Activated CD4-positive, alpha-beta T cell treated with anti-CD3 and anti-CD28 coated beads, Interleukin-2, amount 50 U/mL, for 48 hours (primary cell): ENCODE measurements at places on chromosomes 3 and 15.
A peak's percentile ranks its signal among the peaks of the same experiment; 100 is the strongest.

- DNase-seq, result no peak
Observed at GRCh38 chr15:66155065-66155464, 98.5 kb downstream of the MEGF11 start.

DNA sequence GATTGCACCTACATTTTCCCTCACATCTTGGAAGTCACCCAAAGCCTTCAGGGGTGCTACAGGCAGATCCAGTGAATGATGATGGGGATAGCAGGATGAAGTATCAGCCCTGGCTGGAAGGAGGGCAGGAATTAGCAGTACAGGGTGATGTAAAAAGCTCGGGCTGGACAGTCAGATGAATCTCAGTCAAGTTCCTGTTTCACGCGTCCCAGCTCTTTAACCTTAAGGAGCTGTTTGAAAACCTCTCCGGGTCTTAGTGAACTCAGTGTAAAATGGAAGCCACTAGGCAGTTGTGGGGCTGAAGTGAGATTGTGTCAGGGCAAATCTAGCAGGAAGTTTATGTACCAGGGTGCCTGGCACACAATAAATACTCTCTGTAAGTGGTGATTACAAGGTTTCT is 166.4 kb upstream of the PROK2 start:
- DNase-seq, result no peak

- no peak for DNase-seq
Observed at GRCh38 chr3:138093721-138094120, 21.7 kb downstream of the DZIP1L start.

DNA sequence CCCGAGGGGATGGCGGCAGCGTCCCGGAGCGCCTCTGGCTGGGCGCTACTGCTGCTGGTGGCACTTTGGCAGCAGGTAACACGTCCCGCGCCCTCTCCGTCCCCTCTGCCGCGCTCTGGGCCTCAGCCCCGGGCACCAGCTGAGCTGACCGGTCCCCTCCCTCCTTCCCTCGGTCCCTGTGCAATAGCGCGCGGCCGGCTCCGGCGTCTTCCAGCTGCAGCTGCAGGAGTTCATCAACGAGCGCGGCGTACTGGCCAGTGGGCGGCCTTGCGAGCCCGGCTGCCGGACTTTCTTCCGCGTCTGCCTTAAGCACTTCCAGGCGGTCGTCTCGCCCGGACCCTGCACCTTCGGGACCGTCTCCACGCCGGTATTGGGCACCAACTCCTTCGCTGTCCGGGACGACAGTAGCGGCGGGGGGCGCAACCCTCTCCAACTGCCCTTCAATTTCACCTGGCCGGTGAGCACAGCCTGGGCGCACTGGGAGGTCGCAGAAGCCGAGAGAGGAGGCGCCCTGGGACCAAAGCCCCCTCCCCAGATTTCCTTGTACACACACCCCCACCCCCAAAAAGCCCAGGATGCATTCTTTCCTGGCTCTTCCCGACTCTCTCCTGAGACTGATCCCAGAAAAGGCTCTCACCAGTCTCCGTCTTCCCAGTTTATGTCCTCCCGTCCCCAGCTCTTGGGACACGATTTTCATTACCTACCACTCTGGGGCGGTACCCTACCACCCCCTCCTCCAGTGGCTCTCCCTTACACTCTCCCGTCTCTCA is 705 bp downstream of the DLL4 start:
- no peak for DNase-seq

GRCh38 chr15:92909136-92909781 is 9.1 kb downstream of the CHD2 start:
- DNase-seq, result no peak

DNA sequence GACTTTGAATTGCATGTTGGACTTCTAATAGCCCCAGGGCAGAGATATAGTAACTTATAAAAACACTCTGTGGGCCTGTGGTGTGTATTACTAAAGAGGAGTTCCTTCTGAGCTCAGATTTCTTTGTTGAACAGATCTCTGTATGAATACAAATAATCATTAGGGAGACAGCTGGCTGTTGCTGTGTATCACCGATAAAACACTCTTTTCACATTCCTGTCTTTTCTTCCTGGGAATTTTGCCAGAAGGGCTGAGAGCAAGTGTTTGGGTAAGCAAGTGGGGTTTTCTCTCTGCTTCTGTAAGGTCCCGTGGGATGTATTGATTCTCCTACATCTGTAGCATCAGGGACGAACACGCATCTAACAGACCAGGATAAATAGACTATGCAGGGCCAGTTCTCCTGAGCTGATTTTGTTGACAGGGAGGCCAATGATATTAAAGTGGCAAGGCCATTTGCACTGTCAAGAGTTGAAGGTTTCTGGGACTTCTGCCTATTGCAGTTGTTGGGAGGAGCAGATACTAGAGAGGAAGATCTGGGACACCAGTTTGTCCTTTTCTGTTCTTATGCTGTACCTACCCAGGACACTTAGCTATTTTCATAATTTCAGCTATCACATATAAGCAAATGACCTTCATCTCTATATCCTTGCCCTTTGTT is 225.9 kb upstream of the CD96 start:
- no peak for DNase-seq

- no peak for DNase-seq
Observed at GRCh38 chr3:14201940-14202684, 23.5 kb downstream of the LSM3 start.

DNA sequence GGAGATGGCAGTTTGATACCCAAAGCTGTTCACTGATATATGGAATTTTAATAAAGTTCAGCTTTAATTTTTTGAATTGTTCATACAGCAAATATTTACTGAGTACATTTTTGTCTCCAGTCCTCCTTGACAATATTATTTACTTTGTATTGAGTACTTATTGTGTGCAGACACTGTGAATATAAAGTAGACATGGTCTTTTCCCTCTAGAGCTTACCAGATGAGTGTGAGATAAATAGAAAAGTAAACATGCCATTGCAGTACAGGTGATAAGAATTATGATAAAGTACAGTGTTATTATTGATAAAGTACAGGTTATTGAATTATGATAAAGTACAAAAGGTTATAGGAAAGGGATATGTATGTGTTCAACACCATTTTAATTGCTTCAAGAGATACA is 2.1 kb downstream of the UBA5 start:
- DNase-seq, result no peak

DNA sequence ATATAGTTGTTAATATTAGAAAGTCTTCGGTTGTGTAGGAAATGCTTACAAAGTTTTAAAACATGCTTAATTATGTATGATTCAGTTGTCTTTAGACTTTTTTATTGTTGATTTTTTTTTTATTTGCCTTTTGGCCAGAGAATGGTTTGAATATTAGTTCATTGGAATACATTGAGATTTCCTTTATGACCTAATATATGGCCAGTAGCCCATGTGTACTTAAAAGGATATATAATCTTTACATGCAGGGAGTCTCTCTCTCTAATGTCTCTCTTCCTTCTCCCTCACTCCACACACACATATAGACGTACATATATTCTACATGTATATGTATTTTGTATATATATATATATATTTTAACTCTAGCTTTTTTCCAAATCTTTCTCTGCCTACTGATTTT is 67.3 kb upstream of the SKIL start:
- no peak for DNase-seq

DNA sequence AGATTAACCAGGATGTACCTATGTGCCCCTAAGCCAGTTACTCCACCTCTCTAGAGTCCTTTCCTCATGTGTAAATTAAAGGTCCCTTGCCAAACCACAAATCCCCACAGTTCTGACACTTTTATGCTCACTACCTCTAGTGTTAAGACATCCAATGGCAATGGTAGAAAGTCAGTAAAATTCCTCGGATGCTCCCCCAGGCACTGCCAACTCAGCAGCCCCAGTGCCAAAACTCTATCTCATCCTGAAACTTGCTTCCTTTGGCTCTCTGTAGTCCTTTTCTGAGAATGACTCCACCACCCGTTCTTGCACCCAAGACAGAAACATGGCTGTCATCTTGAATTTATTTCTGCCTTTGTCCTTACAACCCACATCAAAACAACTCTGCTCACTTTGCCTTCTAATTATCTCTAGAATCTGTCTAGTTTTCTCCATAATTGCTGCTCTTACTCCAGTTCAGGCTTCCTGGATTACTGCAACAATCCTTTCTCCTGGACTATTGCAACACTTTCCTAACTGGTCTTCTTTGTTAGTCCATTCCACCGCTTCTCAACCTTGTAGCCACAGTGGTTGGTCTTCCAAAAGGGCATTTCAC is 41.6 kb downstream of the MB21D2 start:
- DNase-seq, result no peak

DNA sequence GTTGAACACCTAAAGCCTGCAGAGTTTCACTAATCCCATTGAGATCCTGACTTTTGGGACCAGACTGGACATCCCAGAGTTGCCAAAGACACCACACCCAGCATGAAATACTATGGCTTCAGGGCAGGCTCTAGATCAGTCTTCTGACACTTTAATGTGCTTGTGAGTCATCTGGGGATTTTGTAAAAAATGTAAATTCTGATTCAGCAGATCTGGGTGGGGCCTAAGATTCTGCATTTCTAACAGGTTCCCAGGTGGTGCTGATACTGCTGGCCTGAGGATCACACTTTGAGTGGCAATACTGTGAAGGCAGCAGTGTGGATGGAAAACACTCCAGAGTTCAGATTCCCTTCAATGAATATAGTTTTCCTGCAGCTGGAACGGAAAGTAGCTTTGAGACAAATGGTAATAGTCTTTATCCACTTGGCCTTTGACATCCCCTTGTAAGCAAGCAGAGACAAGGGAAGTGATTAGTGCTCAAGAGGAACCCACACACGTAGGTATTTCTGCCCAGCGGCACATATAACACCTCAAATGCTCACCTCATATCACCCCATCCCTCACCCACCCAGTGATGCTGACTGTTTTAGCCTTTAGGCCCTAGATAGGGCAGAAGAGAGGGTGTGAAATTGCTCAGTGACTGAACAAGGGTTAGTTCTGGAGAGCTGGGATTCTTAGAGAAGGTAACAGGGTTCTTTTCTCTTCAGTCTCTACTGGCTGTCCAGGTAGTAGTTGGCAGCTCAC is 51.5 kb upstream of the GSK3B start:
- DNase-seq, result peak; percentile 3

DNA sequence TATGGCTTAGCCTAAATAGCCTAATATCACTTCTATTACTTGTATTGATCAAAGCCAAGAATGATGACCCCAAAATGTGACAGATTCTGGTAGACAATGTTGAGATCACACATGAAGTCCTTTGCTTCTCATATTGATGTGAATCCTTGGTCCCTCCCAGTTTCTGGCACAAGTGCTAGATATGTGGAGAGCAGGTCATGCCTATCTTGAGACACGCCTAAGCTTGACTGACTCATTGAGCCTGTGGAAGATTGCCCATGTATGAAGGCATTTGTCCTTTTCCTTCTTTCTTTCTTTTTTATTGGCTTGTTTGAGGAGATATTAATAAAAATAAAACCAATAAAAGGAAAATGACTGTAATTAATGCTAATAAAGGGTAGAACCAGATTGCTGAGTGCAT is 54.0 kb upstream of the TMEM108 start:
- DNase-seq, result no peak

- DNase-seq, result no peak
Observed at GRCh38 chr3:195043607-195044339, 227.2 kb downstream of the XXYLT1 start.

- no peak for DNase-seq
Observed at GRCh38 chr3:129972301-129972700, 2.2 kb upstream of the TRH start.

DNA sequence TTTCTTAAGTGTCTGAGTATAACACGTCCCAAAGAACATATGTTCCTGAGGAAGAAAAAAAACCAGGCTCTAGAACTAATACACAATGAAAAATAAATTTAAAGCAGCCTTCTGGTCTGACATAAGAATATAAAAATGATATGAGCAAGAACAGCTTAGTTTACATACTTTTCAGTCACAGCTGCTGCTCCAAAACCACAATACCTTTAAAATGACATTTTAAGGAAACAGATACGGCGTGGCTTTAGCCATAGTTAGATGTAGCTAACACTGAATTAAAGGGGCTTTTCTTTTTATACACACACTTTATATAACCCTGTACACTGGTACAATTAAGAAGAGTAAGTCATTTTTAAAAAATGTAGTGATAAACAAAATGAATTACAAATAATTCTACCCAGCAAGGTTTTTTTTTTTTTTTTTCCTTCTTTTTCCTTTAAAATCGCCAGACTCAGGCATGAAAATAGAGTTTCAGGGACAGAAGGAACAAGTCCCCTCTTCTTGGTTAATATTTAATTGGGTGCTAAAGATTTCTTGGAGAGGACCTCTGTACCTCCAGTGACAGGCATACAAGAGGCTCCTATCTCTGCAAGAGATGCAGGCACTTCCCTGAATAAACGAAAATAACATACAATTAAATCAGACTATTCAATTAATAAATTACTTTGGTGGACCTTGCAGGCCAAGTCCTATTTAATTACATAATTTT is 265.6 kb downstream of the FOXP1 start:
- DNase-seq, result no peak

DNA sequence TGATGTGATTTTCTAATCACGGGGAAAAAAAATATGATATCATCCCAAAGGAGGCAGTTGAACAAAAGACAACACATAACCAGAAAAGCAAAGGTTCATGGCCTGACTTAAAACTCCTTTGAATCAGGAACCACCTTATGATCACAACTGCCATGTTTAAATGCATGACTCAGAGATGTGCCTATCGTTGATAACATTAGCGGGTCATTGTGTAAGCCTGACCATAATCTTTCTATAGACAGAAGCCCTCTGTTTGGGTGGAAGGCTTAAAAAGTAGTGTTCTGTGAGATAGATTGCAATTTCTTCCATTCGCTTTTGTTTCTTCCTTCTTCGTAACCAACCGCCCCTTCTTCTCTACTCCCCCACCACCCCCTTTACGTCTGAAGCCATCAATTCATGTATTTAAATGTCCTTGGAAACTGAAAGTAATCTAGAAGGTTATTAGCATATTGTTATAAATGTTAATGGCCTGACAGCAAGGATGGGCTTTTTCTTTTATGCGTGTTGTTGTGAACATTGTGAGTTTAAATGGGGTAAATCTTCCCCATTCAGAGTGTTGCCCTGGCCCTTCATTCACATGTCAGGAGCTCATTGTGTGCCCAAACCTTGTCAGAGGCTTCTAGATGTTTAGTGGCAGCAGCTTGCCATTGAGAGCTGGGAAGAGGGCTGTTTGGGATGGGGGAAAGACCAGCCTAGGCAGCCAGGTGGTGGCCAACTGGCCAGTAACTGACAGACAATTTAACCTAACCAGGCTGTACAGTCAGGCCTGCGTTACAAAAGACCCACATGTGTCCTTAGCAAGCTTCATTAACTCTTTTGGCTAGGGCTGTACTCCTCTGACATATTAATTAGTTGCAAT is 64.5 kb downstream of the EPHA3 start:
- DNase-seq, result no peak
